Jurkat, Clone E6-1 (cell line): ENCODE measurements at places on chromosomes 3 and 15.
A peak's percentile ranks its signal among the peaks of the same experiment; 100 is the strongest.

DNA sequence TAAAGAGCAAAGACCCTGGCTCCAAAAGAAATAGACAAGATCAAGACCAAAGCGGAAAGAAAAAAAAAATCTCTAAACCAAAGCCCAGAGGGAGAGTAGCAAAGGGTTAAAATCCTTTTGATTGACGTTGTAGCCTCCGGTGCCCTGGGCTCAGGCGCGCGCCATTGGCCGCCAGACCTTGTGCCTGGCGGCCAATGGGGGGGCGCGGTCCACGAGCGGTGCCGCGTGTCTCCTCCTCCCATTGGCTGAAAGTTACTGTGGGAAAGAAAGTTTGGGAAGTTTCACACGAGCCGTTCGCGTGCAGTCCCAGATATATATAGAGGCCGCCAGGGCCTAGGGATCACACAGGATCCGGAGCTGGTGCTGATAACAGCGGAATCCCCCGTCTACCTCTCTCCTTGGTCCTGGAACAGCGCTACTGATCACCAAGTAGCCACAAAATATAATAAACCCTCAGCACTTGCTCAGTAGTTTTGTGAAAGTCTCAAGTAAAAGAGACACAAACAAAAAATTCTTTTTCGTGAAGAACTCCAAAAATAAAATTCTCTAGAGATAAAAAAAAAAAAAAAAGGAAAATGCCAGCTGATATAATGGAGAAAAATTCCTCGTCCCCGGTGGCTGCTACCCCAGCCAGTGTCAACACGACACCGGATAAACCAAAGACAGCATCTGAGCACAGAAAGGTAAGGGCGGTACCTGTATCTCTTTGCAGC, at the start of gene HES1:
Gene HES1 (plus strand): TSS at position 343 of the 713 bp plus-strand sequence. CDS start 233 bp downstream, at position 576.
- DNase-seq: peak; percentile 89

GRCh38 chr3:71048948-71049347, 534.6 kb downstream of the FOXP1 start:
- DNase-seq: no peak

- DNase-seq: no peak
These were observed 90.6 kb downstream of the TNFAIP8L3 start for GRCh38 chr15:51004103-51004551.

DNA sequence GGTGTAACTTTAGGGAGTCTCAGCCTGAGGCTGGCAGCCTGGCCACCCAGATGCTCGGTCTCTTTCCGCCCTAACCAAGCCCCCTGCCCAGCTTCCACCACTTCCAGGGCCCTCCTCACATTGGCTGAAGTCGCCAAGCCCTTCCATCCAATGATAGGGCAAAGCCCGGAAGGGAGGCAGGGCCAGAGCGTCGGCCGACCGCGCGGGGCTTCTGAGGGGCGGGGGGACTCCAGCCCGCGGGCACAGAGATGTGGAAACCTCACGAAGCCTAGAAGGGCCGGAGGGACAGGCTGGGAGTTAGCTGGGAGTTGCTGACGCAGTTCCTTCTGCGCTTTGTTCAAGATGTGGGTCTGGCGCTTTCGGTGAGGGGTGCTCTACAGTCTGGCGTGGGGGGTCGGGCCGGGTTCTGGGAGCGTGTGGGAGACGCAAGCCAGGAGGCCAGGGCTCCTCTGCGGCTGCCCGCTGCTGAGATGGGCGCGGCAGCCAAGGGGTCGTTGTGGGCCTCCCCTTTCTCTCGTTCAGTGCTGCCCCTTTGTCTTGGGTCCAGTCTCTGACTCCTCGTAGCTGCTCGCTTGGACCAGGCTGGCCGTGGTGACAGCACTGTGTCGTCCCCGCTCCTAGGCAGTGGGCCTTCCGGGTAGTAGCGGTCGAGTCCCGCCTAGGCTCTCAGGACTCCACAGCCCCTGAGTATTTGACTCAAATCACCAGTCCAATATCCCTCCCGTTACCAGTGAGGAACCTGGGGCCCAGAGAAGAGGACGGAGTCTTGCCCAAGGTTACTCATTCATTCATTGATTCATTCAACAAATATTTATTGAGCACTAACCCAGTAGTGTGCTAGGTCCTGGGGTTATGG, at the start of gene ZNF660:
Gene ZNF660 (plus strand): TSS at position 319 of the 856 bp plus-strand sequence. CDS start 9,230 bp downstream, outside the sequence.
- no peak for DNase-seq

GRCh38 chr3:56787258-56787775, 14.4 kb downstream of the ARHGEF3 start:
- DNase-seq: peak; percentile 66

- no peak for DNase-seq
These were observed 325.5 kb downstream of the IL5RA start for GRCh38 chr3:2784627-2785026.

DNA sequence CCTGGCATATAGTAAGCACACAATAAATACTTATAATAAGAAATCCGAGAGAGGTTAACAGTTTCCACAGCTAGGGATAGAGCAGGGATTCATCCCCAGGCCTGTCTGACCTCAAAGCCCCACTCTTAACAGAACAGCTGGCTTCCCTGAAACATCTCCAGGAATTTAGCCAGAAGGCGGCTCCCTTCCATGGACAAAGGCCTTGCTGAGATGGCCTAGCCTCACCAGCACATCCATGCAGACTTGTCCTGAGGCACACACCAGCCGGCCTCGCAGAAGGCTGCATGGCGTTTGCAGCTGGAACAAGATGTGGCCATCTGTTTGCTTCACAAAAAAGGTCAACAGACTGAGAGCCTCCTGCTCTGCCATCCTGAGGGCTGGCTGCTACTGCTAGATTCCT, 245.4 kb downstream of the SLCO3A1 start:
- no peak for DNase-seq

- no peak for DNase-seq
These were observed 77.9 kb upstream of the DCLK3 start for GRCh38 chr3:36842275-36842674.

DNA sequence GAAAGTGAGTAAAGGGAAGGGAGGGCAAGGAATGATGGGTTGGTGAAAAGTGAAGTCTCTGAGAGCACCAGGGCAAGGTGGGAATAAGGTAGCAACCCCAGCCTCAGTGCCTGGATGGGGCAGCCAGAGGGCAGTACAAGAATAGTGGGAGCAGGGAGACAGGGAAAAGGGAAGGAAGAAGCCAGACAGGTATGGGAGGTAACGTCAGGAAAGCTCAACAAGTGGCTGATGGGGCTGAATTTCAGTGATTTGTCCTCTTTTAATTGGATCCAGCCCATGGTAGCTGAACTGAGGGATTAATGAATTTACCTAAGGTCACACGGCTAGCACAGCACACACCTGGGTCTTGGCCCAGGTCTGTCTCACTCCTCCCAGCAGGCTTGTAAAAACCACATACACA, 12.6 kb downstream of the RORA start:
- no peak for DNase-seq

- no peak for DNase-seq
These were observed 7.9 kb upstream of the FURIN start for GRCh38 chr15:90860450-90860849.

DNA sequence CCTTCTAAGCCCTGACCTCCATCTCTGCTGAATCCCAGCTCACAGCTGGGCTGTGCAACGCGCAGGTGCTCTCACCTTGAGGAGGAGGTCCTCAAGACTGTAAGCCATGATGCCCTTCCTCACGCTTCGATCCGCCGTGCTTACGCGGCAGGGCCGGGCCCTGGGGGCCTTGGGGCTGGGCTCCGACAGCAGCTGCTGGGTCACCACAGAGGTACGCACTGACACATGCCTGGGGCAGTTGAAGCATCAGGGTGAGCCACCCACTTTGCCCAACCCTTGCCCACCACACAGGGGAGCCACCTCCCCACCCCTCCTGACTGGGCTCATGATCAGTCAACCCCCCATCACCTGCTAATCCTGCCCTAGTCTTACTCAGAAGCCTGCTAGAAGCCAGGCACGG, 3.1 kb downstream of the CIDEC start:
- no peak for DNase-seq

DNA sequence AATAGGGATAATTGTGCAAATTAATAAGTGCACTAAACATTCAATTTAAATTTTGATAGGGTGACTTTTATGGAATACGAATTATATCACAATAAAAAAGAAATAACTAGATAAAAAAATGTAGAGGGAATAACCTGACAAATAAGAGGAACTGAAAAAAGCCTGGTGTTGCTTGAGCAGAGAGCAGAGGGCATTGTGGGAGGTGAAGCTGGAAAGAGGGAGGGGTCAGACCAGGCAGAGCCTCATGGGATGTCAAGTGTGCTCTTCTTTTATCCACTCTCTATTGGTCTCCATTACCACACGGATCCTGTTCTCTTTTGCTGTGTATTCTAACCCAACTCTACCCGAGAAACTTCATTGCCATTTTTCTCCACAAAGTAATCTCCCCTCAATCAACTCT, 264.0 kb upstream of the CRBN start:
- DNase-seq: no peak

- DNase-seq: no peak
These were observed 41.7 kb downstream of the ARPP21 start for GRCh38 chr3:35680866-35681650.

GRCh38 chr3:11574981-11575669, 68.6 kb downstream of the VGLL4 start:
- no peak for DNase-seq
